Cortex of kidney (tissue), 1 donor: ENCODE measurements at places on chromosomes 5 and 9.

- DNase-seq = no peak
Observed at GRCh38 chr5:64775291-64775690, 6.6 kb downstream of the CWC27 start.

DNA sequence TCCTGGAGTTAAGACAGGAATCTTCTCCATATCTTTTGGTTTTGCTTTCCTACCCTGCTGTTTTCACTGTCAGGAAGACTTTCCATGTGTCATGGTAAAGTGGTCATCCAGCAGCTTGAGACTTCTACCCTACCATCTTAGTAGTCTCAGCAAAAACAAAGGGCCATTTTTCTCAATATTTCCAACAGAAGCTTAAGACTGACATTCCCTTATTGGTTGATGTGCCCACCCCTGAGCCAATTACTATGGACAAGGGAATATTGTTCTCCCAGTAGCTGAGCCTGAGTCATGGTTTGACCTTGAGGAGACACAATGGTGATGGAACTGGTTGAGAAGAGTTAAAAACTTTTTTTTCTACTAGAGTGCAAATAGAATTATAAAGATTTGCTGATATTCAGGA is 105.6 kb downstream of the CSNK1G3 start:
- no peak for DNase-seq

GRCh38 chr9:127979333-127980059 is 1.3 kb downstream of the EEIG1 start:
- no peak for DNase-seq

- no peak for DNase-seq
Observed at GRCh38 chr5:143244990-143245389, 158.5 kb downstream of the NR3C1 start.

DNA sequence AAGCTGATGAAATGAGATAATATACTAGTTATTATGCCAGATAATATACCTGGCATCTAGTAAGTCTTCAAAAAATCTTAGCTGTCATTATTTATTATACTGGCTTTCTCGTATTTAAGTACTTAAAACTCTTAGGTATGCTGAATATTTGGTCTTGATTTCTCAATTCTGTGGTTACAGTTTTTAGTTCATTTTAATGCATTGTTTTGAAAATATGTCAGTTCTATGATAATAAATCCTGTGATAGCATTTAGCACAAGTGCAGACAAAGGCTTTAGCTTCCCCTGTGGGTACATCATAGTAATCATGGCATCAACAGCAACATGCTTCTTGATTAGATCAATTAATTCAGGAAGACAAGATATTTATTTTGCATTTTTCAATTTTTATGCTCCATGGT is 133.0 kb downstream of the SMC2 start:
- DNase-seq = no peak

DNA sequence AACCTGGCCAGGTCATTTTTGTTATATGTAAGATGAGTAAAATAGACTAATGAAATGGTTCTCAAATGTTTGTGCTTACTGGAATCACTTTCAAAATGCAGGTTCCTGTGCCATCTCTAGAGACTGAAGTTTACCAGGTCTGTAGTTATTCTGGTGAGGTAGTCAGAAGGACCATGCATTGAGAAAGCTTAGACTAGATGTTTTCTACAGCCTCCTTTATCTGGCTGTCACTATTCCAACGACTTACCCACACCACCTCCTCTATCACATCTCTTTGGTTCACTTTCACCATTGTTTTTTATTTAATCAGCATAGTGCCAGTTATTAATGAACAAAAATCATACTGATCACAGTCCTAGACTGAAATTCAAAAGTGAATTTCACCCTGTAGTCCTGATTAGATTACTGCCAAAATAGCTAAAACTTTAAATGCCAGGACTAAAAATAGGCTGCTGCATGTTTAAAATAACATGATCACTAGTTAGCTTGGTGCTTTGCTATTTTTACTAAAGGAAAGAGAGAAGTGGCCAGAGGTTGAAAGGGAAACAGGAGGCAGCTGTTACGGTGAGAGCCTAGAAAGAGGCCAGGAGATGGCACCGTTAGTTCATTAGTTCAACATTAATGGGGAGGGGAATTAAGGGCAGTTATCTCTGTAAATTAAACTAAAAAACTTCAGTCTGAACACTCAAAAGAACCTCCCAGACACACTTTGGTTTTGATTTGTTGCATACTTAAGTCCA is 13.9 kb upstream of the FNIP1 start:
- no peak for DNase-seq

- DNase-seq = no peak
Observed at GRCh38 chr9:95107001-95107749, 210.3 kb downstream of the FANCC start.

DNA sequence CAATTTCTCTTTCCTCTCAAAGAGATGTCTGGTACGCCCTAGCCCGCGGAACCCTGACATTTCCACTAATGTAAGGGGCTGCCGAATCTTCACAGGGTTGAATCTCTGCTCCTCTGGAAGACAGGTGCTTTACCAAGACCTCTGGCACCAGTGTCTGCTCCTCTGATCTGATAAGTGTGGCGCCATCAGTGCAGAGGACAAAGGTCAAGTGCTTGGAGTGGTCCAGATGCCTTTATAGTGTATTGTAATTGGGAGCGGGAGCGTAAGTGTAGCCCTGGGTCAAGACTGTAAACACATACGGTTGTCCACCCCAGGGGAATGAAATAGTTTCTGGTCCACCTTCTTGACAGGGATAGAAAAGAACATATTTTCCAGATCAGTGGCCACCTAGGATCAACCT is 17.7 kb downstream of the ADAMTSL2 start:
- DNase-seq = no peak

- no peak for DNase-seq
Observed at GRCh38 chr5:139138809-139139208, 59.4 kb downstream of the SIL1 start.

DNA sequence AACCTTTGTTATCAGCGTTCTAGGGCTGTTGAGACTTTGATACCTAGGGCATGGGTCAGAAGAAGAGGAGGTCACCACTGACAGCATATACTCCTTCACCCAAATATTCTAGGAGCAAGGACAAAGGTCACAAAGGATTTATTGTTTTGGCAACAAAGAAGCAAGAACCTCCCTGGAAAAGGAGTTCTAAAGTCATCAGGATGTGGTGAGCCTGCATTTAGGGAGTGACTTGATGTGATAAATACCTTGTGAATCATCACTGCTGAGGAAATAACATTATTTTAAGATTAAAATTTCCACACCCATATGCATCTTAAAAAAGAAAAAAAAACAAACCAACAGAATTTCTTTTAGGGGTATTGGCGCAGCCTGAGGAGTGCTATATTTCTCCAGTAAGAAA is 13.9 kb downstream of the IFNA1 start:
- DNase-seq = no peak

GRCh38 chr9:133023117-133023890 is 7.5 kb upstream of the GTF3C5 start:
- DNase-seq = no peak

GRCh38 chr5:108541836-108542235 is 159.9 kb upstream of the FBXL17 start:
- DNase-seq = no peak

DNA sequence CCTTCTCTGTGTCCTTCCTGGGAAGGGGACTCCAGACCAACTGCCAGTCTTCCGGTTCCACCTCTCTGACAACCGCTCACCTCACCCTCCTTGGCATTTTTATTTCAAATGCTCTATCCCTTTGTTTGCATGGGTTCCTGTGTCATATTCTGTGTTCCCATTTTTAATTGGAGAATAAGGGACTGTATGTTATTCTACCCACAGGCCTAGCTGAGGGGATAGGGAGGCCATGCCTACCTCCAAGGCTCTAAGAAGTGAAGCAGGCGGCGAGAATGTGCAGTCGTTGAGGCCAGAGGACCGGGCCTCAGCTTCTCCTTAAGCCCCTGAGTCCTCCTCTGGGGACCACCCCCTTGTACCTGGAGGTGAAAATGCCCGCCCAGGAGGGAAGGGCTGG is 936 bp upstream of the WDR5 start:
- DNase-seq = no peak

DNA sequence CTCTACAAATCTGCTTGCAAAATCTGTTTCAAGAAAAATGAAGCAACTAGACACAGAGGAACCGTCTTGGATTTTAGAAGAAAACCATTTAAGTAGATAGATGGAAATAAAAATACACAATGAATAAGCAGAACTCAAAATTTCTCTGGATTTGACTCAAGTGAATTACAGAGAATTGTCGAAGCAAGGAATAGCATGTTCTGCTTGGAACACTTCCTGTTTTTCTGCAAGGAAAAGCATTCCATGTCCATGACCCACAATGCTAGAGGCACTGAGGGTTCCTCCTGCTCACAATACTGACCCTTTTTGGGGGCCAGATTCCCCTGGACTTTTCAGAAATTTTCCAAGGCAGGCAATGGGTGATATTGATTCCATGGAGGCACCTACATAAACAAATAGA is 29.8 kb downstream of the PRUNE2 start:
- no peak for DNase-seq

- DNase-seq = no peak
Observed at GRCh38 chr9:6188466-6188865, 27.1 kb upstream of the IL33 start.

DNA sequence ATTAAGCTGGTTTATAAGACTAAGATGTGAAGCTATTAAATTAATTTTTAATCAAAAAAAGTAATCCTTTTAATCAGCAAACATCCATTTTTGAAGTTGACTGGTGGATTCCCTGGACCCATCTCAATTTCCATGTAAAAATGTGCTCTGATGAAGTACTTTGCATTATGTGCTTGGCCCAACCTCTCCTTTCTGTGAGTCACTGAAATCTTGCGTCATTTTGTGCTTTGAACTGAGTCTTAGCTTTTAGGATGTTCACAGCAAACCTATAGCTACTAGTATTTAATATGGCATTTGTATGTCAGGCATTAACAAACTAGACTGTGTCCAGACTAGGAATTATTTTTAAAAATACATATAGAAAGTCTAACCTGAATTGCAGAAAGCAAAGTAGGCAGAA is 55.0 kb upstream of the CDH12 start:
- no peak for DNase-seq

GRCh38 chr5:168592014-168592368 is 12.8 kb upstream of the PANK3 start:
- DNase-seq = no peak

DNA sequence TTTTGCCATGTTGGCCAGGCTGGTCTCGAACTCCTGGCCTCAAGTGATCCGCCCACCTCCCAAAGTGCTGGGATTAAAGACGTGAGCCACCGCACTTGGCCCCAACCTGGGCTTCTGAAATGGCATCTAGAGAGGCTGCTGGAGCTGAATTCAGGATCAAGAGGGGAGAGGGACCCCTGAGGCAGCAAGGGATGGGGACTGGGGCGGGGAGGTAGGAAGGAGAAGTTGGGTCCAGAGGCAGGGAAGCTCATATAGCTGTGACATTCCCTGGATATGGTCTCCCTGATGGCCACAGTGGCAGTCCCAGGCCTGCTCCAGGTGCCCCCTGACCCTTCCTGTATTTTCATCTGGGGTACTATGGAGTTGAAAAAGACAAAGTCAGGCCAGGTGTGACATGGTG is 12.1 kb downstream of the REEP2 start:
- DNase-seq = no peak
